Gastroesophageal sphincter (tissue), 4 donors: ENCODE measurements at places on chromosomes 13 and 19. TPM values are rescaled to one million over a fixed set of nuclear protein-coding genes. Genes with fewer than 3 reads are reported as not detected.

The C19orf44 gene
- total RNA-seq = 12.1 TPM

The PLK5 gene
- not detected for total RNA-seq

The SLC25A30 gene
- total RNA-seq = 13.8 TPM

DNA sequence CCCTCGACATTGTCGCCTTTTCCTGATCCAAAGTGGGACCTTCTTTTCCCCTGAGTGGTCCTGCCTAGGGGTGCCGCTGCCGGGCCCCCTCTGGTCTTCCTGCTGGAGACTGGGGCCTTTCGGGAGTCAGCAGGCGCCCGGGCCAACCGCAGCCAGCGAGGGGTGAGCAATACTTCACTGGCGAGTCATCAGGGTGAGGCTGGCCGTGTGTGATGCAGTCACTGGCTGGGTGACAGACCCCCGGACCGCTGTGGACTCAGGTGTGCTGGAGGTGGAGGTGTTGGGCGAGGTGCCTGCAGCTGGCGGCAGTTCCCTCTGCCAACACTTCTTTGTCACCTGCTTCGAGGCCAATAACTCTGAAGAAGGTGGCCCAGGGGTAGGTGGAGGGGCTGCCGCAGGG, 1.5 kb upstream of the CGB5 start:
- ATAC-seq = no peak

- no peak for ATAC-seq
These were observed 26.4 kb downstream of the BORA start for GRCh38 chr13:72754111-72754510.

DNA sequence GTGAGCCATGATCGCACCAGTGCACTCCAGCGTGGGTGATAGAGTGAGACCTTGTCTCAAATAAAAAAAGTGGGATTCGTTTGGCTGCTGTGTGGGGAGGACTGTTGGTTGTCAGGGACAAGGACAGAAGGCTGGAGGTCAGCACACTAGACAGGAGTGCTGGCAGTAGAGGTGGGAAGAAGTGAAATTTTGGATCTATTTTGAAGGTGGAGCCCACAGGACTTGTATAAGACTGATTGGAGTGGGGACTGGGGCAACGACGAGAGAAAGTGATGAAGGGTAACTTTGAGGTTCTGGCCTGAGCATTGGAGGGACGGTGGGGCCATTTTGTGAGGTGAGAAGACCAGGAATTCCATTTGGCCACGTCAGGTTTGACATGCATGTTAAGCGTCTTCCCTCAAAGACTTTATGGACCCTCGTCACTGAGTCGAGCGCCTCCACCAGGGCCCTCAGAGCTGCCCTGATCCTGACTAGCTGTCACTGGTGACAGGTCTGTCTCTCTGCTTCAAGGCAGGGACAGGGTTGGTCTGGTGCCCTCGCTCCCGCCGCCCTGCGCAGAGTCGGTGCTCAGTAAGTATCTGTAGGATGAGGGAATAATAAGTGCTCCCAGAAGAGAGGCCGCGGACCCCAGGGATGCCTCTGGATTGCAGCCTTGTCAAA, 673 bp downstream of the CTU1 start:
- ATAC-seq = no peak

GRCh38 chr19:38695317-38695683, 47.9 kb downstream of the ACTN4 start:
- ATAC-seq = no peak
